Umbilical cord (tissue), 2 donors: ENCODE measurements at places on chromosomes 7 and 10. TPM values are rescaled to one million over a fixed set of nuclear protein-coding genes. Genes with fewer than 3 reads are reported as not detected.

- DNase-seq = no peak
Measured at GRCh38 chr10:69710008-69710888, 80.2 kb downstream of the FAM241B start.

DNA sequence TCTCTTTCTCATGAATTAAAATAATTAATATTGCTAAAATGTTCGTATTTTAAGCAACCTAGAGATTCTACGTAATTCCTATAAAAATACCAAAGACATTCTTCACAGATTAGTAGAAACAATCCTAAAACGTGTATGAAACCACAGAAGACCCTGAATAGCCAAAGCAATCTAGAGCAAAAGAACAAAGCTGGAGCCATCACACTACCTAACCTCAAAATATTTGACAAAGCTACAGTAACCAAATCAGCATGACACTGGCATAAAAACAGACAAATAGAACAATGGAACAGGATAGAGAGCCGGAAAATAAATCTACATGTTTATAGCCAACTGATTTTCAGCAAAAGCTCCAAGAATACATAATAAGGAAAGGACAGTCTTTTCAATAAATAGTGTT, 105.5 kb upstream of the PTN start:
- DNase-seq = no peak

GRCh38 chr10:71124921-71125748, 87.2 kb upstream of the UNC5B start:
- DNase-seq = no peak

GRCh38 chr10:8336629-8337331, 282.3 kb downstream of the GATA3 start:
- DNase-seq = no peak

DNA sequence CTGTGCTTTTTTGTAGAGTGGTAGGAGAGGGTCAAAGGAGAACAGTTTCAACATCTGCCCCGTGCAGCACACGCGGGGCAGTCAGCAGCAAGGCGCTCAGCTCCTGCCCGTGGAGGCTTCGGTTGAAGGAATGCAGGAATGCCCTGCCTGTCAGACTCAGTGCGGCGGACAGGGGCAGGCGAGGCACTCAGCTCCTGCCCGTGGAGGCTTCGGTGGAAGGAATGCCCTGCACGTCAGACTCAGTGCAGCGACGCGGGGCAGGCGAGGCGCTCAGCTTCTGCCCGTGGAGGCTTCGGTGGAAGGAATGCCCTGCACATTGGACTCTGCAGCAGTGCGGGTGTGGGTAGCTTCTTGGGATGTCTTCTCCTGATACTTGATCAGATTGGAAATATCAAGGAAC, 37.0 kb downstream of the PPP2R2D start:
- DNase-seq = no peak

GRCh38 chr7:104231054-104232046, 23.5 kb upstream of the ORC5 start:
- peak; percentile 54 for DNase-seq

DNA sequence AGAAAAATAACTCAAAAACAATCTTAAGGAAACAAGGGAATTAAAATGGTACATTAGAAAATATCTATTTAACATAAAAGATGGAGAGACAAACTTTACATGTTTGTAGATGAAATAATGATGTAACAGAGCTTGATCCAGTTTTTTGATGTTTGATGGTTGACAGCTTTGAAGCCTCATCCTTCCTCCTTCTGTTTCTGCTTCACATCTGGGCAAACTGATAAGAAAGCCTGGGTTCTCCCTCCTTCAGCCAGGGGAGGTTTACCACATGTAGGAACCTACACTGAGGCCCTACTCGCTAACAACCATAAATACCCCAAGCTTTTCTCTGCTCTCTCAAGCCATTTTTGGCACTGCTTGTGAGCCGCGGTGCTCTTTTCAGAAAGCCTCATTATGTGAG, 82.8 kb upstream of the ZNF32 start:
- no peak for DNase-seq

DNA sequence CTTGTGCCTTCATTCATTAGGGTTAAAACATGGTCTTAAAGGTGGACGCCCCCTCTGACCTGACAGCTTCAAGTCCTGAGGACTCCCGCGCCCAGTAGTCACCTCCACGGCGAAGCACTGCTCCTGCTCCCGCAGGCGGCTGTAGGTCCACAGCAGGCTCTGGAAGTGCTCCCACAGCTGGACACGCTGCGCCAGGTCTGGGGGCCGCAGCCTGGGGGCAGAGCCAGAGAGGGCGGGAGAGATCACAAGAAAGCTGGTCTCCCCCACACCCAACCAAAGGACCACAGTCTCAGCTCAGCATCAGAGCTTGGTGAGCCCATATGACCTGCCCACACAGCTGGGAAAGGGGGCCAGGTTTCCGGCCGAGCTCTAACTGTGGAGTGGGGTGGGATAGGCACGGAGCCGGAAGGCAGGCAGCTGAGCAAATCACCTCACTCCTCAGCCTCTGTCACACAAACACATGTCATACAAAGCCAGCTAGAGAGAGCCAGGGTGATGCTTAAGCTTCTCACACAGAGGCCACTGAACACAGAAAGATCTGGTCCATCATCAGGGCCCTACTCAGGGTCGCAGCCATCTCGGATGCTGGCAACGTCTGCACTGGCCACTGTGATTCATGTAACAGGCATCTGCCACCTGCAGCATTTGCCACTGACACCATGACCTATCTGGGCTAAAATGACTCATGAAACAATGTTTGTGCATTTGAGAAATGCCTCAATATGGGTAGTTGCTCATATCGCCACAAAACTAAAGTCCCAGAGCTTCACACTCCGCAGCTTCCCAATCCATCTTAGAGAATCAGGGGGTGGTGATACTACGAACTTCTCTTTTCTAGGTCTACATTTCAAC, 12.6 kb downstream of the HPS1 start:
- no peak for DNase-seq

- no peak for DNase-seq
Measured at GRCh38 chr7:81165070-81165469, 246.2 kb upstream of the SEMA3C start.

- no peak for DNase-seq
Measured at GRCh38 chr7:156113731-156114130, 301.5 kb upstream of the SHH start.

GRCh38 chr7:106947244-106947728, 82.2 kb downstream of the PIK3CG start:
- peak; percentile 75 for DNase-seq

DNA sequence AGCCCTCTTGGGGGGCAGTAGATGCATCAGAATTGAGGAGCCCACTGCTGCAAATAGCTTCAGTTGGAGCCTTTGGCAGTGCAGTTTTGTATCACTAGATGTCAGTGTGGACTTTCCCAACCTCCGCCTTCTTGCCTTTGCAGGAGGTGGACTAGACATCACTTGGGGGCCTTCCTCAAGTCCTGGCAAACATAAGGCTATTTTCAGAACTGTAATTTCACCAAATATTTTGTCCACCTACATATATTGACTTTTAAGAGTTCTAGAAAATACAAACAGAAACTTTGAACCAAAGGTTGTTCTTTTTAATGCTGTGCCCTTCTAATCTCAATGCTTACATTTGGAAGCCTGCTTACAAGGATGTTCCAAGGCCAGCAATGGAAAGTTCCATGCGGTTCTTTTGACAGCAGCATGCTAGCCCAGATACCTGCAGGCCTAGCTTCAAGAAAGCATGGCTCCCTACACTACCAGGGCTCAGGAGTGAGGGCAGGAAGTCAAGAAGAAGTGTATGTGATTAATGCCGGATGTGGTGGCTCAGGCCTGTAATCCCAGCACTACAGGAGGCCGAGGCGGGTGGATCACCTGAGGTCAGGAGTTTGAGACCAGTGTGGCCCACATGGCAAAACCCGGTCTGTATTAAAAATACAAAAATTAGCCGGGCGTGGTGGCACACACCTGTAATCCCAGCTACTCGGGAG, 8.0 kb upstream of the ZNRF2 start:
- DNase-seq = peak; percentile 67

GRCh38 chr10:125911990-125912389, 15.6 kb downstream of the FANK1 start:
- DNase-seq = no peak

DNA sequence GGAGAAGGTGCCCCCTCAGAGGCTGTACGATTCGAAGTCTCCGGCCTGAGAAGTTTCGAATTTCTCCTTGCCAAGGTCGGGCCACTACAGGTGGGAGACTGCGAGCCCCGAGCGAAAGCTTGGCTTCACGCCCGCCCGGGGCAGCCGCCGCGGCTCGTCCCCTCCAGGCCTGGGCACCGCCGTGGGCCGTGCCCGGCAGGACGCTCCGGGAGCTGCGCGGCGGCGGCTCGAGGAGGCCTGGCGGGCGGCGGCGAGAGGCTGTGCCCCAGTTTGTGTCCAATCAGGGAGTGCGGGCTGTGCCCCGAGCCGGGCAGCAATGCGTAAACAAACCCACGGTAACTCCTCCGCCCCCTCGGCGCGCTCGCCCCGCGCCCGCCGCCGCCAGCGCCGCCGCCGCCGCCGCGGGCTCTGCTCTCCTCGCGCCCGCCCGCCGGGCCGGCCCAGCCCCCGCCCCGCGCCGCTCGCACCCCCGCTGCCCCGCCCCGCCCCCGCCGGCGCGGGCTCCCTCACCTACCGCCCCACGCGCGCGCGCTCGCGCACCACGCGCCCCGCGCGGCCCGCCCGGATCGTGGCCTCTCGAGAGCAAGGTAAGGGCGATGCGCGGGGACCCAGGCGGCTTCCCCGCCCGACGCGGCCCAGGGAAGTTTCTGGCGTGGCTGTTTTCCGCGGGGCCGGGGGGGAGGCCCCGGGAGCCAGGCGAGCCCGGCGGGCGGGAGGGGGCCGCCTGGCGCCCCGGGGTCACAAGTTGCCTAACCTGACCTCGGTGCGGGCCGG, 57.8 kb upstream of the PCGF5 start:
- DNase-seq = peak; percentile 60

DNA sequence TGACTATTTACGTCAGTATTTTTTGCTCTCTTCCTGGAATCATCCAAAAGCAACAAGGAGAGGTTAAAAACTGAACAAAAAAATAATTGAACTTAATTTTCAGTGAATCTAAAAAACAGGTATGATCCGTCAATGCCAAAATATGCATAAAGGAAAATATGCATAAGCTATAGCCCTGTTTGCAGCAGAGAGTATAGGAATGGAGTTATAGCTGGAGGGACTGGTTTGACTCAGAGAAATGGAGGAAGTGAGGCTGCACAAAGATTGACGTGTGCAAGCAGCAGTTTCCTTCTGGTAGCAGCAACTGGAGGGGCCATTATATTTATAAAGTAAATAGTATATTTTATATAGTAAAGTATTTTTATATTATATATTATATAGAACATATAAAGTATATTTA, 37.1 kb downstream of the GNG11 start:
- DNase-seq = no peak

DNA sequence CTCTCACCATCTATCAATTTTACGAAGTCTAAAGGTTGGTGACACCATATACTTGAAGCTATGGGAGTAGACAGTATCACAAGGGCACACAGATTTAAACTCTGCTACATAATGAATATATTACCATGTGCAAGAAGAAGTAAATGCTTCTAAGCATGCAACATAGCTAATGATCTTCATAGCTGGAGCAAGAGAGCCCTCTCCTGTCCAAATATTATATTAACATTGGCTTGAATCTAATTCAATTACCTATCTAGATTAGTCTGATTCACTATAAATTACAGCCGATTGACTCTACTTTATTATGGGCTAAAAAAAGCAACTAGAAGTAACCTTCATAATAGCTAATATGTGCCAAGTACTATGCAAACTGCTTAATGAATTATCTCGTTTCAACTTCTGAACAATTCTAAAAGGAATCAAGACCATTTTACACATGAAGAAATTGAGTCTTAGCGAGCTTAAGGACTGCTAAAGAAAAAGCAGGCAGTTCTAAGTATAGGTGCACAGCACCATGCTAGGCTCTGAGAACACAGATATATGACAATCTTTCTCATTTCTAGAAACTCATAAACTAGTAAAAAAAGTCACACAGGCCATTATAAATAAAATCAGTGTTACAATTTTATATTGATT, 21.9 kb downstream of the FRA10AC1 start:
- DNase-seq = peak; percentile 61

DNA sequence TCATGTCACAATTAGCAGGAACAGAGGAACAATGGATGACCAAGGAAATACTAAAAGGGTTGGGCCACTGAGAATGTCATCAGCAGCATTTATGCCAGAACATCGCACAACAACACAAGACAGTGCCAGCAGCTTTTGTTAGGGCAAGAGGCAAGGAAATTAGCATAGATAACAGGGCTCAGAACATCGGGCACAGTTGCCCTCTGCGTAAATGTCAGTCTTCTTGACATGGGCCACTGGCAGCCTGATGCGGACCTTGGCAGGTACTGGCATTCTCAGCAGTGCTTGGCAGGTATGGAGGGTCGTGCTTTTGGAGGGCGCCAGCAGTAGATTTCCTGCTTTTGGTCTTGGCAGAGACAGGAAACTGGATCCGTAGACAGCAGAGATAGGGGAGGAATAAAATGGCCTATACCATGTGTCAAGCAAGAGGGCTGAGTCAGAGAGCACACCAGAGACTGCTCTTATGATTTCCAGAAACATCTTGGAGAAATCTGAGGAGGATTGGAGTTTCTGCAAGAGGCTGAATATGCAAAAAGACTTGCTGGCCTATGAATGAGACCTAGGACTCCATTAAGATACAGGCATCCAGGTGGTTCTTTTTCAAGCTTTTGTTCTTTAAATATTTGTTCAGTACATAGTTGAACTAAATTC, 371.5 kb upstream of the MTPN start:
- peak; percentile 33 for DNase-seq

DNA sequence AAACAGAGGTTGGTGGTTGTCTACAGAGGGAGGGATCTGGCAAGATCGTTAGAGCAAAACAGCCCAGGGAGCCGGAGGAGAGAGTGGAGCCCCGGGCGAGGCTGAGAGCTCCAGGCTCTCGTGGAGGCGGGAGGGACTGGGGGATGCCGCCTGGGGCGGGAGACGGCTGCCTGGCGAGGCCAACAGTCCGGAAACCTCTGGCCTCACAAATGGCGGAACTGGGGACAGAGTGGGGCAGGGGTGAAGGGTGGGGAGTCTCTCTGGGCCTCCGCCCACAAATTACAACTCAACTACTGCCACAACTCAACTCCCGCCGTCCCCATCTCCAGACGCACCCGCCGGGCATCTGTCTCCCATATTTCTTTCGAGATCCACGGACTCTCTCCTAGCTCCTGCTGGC, 47.7 kb downstream of the CLEC2L start:
- no peak for DNase-seq

DNA sequence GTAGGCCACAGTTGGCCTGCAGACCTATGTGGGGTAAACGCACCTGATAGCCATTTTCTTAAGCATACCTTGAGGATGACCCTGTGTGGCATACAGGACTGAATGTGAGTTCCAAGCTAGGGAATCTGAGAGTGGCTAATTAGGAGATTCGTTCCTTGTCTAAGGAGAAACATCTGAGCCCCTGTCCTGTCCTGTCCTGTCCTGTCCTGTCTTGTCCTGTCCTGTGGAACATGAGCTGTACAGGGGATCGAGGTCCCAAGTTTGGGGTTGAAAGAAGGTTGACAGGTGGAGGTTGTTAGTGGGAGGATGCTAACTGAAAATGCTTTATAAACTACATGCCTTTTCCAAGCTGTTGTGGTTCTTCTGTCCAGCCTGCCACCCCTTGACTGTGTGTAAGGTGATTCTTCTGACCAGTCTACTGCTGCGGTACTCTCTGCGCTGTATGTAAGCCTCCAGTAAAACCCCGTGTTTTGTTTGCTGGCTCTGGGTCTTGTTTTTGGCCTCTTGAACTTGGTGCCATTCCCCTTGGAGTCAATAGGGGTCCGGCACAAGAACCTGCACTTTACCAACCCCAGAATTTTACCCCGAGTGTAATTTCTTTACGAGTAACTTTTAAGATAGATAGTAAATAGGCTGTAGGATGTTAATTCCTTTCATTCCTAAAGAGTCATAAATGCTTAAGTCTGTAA, 26.4 kb downstream of the ZNRF2 start:
- DNase-seq = no peak

Gene CYP2C9
- 18.3 TPM for total RNA-seq

Gene TRIM50
- 0.48 TPM for total RNA-seq

Gene ADCY1
- 4.6 TPM for total RNA-seq
